ENCODE measurements at places on chromosomes 5 and 9. TPM values are rescaled to one million over a fixed set of nuclear protein-coding genes. Genes with fewer than 3 reads are reported as not detected.

GRCh38 chr5:136435946-136436543 is 70.7 kb upstream of the TRPC7 start:
- DNase-seq, result no peak

- peak; percentile 37 for DNase-seq
These were observed 92.9 kb upstream of the MTAP start for GRCh38 chr9:21709464-21710058.

The ANKRD34B gene
- total RNA-seq, result not detected

The TAS2R1 gene
- not detected for total RNA-seq

The MYOZ3 gene
- not detected for total RNA-seq

DNA sequence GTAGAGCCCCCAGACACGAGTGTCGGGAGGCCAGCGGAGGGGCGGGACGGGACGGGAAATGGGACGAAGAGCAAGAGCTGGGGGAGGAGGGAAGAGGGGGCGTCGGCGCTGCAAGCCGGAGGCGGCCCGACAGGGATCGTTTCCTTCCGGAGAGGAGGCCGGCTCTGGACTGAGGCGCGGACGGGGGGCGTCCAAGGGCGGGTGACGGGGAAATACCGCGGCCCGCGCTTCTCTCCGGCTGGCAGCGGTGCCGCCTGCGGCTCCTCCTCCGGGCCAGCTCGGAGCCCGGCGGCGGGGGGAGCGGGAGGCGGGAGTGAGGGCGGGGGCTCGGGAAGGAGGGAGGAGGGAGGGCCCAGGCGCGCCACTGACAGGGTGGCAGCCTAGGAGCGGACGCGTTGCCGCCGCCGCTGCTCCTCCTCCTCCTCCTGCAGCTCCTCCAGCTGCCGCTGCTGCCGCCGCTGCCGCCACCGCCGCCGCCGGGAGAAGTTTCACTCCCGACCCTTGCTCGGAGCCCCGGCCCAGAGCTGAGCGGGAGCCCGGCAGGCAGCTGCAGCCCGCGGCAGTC is at the start of gene CHSY3:
Gene CHSY3 (plus strand): TSS at position 364 of the 565 bp plus-strand sequence.
- DNase-seq, result peak; percentile 25

DNA sequence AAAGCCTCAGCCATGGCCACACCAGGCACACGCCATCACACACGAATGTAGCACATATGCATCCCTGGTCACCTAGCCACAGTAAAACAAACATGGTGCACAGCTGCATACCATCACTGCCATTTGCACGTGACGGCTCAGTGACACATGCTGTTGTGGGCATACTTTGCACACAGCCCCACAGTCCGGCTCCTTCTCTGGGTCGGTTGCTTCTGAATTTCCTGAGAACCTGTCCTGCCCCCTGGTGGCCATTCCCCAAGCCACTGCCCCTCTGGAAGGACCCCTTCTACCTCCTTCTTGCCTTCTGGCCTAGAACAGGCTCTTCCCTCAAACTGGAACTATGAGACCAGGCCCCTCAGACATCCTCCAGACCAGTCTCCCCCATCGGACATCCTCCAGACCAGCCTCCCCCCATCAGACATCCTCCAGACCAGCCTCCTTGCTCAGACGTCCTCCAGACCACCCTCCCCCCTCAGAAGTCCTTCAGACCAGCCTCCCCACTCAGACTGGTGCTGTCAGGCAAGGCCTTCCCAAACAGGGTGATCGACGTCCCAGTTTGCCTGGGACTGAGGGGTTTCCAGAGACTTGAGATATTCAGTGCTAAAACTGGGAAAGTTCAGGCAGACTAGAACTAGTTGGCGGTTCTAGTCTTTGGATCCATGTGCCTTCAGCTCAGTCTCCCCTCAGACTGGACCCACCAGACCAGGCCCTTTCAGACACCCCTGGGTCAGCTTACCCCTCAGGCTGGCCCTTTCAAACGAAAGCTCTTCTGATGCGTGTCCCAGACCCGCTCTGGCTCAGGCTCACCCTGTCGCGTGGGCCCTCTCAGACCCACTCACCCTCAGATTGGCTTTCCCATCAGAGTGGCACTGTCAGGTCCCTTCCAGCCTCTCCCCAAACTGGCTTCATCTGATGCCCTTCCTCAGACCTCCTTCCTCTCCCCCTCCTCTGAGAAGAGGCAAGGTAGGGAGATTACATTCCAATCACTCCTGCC is 24.3 kb upstream of the ENHO start:
- DNase-seq, result peak; percentile 68

DNA sequence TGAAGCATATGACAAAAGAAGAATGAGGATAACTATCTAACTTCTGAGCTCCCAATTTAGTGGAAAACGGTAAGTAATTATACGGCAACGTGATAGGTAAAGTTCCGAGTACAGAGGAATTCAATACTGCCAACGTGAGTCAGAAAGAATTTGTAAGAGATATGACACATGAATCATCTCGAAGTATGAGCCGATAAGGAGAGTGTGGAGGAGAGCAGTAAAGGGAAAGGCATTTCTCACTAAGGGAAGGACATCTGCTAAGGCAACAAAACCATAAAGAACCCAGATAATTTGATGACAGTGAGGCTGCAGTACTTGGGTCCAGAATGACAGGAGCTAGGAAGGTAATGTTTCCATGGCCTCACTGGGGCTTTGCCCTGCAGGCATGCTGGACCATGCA is 11.0 kb downstream of the MPDZ start:
- peak; percentile 70 for DNase-seq

The PPIC gene
- 64.7 TPM for total RNA-seq

- no peak for DNase-seq
These were observed 1.7 kb downstream of the ADRA1B start for GRCh38 chr5:159917994-159918393.

DNA sequence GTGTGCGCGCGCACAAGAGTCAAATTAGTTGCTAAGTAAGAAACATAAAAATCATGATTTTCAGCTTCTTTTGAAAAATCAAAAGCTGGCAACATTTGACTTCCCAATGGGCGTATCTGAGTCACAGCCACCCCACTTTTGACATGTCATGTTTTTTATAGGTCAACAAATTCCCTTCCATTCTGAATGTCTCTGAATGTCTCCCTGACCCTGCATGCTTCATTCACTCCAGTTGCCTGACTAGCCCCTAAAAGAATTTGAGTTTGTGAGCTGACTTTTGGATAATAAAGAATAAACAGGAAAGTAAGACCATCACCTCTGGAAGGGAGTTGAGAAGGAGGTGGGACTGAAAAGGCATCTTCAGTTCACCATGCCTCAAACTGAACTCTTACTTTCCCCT is 20.2 kb upstream of the GLIS3 start:
- peak; percentile 12 for DNase-seq

- DNase-seq, result no peak
These were observed 65.1 kb downstream of the BASP1 start for GRCh38 chr5:17282283-17283120.

The PALM2AKAP2 gene
- 22.0 TPM for total RNA-seq

- DNase-seq, result no peak
These were observed 549.2 kb upstream of the GRAMD2B start for GRCh38 chr5:125874057-125874456.

DNA sequence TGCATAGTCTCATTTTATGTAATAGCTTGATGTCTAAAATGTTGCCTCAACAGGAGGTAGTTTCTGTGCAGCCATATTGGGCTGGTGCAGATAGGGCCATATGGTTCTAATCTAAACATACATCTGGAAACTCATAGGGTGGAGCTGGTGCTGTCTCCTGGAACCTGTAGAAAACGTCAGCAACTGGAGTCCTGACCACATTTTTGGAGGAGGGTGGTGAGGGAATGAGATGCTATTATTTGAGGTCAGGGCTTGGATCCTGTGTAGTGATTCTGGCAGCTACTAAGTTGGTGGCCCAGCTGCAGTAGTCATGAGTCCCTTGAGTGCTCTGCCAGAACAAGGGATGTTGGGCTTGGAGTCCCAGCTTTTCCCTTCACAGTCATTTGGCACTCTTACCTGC is 14.1 kb downstream of the MAN2A1 start:
- DNase-seq, result no peak

The BOD1 gene
- total RNA-seq, result 49.4 TPM

The CCNJL gene
- total RNA-seq, result not detected

The FBP2 gene
- total RNA-seq, result not detected

DNA sequence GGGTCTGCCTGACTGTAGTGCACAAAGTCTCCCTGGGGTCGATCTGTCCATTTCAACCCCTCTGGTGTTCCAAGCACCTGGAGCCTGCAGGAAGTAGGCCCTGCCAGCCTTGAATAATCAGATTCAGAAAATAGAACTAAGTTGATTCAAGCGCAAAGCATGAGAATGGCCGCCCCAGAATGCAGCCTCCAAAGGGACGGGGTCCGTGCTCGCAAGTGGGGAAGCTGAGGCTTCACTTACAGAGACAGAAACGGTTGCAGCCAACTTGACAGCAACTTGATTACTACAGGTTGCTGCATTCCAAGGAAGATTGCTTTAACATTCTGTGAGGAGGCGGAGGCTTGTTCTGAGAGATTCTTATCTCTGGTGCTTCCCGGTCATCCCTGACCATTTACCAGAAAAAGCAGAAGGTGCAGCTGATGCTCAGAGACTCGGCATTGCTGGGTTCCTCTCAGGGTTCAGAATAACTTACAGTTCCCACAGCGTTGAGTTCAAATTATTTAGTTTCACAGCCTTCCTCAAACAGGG is 14.9 kb upstream of the LRRC14B start:
- DNase-seq, result no peak

The HAUS6 gene
- 10.5 TPM for total RNA-seq

GRCh38 chr5:135476615-135477581 is 24.7 kb upstream of the TIFAB start:
- no peak for DNase-seq

- peak; percentile 74 for DNase-seq
These were observed 21.9 kb upstream of the QSOX2 start for GRCh38 chr9:136267261-136268111.

DNA sequence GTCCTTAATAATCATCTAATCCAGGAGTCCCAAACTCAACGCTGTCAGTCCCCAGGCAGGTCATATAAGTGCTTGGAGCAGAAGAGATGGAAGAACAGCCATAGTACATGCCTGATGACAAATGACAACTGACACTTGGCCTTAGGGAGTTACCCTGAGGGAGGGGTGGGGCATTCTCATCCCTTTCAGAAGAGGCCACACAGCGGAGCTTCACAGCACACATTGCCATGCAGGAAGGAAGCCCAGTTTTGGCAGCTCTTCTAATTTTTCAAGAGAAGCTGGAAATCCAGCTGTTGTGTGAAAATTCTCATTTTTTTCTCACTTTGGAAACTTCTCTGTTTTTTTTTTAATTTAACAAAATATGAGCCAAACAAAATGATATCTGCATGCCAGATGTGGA is 89.0 kb downstream of the ASTN2 start:
- DNase-seq, result no peak

- DNase-seq, result no peak
These were observed 74.7 kb downstream of the S1PR3 start for GRCh38 chr9:89065921-89066320.

The GZMA gene
- total RNA-seq, result not detected

The TOMM5 gene
- 158 TPM for total RNA-seq

The ZNF300 gene
- total RNA-seq, result 3.6 TPM

DNA sequence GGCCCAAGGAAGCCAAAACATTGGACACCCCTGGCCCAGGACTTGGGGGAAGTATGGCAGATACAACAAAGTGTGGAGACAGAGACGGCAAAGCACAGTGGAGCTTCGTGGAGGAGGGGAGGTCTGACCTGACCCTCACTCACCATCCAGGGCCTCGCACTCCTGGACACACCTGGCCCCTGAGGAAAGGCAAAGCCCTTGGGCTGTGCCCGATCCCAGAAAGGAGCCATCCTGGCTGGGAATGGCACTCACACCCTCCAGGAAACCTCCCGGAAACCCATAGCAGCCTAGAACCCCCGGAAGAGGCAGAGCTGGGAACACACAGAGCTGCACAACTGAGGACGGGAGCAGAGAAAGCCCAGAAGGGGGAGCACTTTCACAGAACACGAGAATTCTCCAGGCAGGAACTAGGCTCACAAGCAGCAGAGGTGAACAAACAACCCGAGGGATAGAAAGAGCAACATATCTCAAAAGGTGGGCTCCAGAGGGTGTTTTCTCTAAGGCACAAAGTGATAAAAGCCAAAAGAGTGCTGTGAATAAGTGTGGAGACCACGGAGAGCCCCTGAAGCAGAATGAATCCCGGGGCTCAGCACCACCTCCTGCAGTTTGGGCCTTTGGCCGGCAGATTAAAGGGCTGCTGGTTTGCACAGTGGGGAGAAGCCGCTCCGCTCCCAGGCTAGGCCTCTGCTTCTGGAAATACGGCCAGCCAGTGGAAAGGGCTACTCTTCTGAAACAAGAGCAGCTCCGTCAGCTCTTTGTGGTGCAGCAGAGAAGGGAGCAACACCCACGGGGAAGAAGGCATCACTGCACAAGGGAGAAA is 108.2 kb downstream of the UBE2R2 start:
- DNase-seq, result peak; percentile 60

DNA sequence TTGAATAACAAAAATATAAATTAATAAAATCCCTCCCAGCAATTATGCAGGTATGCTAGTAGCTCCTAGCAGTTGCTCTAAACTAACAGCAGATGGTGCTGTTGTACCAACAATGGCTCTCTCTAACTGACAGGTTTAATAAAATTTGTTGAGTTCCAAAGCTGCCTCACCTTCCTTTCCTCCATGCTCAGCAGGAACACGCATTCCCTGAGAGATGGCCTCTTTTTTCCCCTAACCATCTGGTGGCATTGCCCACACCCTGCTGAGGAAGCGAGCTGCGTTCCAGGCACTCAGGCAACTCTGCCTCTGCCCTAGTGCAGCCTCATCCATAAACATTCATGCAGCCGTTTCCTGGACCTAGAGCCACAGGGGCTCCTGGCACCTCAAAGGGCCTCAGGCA is 106.2 kb downstream of the KLHL3 start:
- DNase-seq, result peak; percentile 53

The IL13 gene
- not detected for total RNA-seq

GRCh38 chr9:82600536-82601292 is 462.2 kb downstream of the RASEF start:
- no peak for DNase-seq

DNA sequence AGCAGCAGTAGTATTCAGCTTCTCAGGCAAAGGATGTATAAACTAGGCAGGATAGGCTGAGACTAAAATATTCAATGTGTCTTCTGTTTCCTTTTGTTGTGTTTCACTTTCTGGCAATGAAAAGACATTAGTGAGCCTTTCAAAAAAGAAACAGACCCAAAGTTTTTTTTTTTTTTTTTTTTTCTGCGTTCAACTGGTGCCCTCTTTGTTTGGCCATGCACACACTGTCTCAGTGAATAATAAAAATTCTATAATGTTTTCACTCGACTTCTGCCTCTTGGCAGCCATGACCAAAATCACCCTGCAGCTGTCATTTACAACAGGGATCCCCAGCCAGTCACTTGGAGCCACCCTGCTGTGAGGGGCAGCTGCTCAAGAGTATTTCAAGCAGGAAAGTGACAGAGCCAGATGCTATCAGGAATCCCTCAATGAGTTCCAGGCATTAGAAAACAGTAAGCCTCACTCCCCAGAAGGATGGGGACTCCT is 44.0 kb upstream of the MAN2A1 start:
- DNase-seq, result no peak
